ENCODE measurements at places on chromosomes 6 and 20.

- peak; percentile 40 for DNase-seq
Observed at GRCh38 chr6:158938811-158939254, 61.2 kb downstream of the RSPH3 start.

DNA sequence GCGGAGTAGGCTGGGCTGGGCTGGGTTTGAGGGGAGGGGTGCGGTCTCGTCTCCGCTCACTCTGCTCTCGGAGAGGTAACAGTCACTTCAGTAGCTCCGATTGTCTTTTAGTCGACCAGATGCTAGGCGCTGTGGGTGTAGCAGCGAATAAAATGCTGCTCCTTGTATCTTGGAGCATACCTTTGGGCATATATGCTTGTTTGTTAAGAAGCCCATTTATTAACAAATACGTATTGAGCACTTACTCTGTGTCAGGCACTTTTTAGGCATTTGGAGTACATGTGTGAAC lies 545 bp downstream of the ACTR5 start:
- no peak for DNase-seq

- DNase-seq, result no peak
Observed at GRCh38 chr6:150910561-150910960, 45.1 kb downstream of the MTHFD1L start.

DNA sequence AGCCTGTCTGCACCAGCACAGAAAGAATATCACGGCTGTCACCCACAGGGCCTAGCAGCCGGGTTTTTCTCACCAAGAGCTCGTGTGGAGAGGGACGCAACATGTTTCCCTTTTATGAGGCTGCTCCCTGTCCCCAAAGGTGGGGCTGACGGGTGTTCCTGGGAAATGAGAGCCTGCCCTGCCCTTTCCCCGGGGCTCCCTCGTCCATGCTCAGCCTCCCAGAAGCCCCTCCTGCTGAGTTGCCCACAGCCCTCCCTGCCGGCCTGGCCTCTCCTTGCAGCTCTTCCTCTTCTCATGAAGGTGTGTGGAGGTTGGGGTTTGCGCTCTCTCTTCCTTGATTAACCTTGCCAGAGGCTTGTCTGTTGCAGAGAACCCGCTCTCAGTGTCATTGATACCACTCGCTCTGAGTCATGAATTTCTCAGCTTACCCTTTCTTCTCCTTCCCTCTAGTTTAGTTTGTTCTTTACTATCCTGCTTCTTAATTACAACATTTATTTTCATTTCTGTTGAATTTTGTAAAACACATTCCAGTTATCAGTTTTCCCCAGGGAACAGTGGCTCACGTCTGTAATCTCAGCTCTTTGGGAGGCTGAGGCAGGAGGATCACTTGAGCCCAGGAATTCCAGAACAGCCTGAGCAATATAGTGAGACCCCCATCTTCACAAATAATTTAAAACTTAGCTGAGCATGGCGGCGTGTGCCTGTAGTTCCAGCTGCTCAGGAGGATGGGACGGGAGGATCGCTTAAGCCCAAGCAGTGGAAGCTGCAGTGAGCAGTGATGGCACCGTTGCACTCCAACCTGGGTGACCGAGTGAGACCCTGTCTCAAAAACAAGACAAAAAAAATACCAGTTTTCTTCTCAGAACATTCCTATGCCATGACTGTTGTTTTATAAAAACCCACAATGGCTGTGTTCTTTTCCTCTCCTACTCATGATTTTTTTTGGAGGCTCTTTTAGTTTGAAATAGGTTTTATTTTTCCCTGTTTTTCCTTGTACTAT lies 103.8 kb downstream of the TMEM242 start:
- DNase-seq, result no peak
